ENCODE measurements at places on chromosomes 3 and 15.

DNA sequence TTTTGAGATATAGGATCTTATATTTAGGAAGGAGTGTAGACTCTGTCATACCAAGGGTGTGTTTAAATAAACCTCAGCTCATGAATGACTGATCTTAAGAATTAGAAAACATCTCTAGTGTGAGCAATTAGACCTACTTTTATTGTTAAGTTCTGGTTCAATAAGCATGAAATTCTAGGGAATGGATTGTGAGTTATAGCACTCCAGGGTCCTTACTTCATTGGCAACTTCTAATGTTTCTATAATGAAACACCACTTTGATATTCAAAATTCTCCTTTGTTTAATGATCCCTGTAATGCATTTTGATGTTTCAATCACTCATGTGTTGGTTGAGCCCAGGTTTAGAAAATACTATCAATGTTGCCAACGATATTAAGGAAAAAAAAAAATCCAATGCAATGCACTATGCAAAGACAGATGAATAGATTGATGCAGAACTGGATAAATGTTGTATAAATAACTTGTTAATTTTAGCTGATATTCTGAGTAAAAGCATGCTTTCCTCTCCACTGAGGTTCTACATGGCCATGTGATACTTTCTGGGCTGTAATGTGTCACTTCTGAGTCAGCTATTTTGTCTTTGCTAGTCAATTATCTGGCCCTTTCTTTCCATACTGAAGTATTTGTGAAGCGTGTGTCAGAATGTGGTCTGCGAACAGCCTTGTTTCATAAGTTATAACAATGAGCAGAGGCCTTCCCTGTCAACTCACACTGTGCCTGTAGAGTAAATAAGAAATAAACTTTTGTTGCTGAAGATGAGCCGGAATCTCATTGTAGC, 1035.9 kb downstream of the PLOD2 start:
- DNase-seq = no peak

GRCh38 chr15:37819191-37819590, 115.2 kb upstream of the TMCO5A start:
- no peak for DNase-seq

GRCh38 chr15:85580879-85581278, 200.5 kb downstream of the AKAP13 start:
- no peak for DNase-seq

DNA sequence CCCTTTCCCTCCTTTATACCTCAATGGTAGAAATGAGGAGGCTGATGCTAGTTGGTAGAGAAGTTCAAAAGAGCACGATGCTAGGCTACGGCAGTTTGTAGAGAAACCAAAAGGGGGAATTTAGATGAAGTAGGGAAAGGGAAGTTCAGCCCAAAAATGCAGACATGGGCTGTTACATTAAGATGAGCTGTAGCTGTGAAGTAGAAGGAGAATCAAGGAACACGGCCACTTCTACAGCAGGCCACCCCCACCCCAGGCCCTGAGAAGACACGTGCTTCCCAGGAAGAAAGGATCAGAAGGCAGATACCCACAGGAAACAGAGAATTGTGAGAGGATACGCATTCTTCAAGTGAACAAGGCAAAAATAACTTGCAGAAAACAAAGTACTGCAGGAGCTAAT, 2.1 kb upstream of the PARP14 start:
- DNase-seq = no peak

DNA sequence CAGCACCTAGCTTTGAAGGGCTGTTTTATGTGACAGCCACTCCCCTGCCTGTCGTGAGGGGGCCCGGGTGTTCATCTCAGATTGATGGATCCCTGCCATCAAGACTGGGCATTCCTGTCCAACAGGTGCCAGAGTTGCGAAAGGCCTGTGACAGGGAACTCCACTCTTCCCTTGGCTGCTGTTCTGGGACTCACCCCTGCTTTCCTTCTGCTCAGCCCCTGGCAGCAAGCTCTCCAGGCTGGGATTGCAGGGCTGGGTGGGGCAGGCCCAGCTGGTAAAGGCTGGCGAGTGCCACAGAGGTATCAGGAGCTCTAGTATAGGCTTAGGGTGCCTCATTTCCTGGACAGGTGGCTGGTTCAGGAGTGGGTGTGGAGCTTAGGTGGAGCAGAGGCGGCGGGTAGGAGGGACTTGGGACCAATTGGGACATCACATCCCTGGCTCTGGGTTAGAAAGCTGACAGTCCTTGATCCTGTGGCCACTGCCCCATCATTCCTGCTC, at the start of gene PLA2G4B:
Gene PLA2G4B (plus strand): TSS at position 448 of the 498 bp plus-strand sequence. CDS start 67 bp downstream, outside the sequence.
- no peak for DNase-seq

DNA sequence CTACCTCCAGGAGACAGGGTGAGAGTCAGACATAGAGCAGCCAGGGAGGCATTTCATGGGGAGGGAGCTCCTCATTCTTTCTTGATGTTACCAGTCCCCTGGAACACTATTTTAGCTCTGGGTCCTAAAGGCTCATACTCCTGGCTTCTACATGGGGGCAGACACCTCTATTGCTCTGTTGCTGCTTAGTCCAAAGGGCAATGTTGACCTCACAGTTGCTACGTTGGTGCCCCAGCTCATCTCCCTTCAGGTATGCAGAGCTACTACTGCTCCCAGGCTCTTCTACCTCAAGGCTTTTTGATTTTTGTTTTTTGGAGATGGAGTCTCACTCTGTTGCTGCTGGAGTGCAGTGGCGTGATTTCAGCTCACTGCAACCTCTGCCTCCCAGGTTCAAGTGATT, 245.6 kb upstream of the LRRFIP2 start:
- DNase-seq = no peak

GRCh38 chr15:32786906-32787305, 69.1 kb downstream of the GREM1 start:
- no peak for DNase-seq

DNA sequence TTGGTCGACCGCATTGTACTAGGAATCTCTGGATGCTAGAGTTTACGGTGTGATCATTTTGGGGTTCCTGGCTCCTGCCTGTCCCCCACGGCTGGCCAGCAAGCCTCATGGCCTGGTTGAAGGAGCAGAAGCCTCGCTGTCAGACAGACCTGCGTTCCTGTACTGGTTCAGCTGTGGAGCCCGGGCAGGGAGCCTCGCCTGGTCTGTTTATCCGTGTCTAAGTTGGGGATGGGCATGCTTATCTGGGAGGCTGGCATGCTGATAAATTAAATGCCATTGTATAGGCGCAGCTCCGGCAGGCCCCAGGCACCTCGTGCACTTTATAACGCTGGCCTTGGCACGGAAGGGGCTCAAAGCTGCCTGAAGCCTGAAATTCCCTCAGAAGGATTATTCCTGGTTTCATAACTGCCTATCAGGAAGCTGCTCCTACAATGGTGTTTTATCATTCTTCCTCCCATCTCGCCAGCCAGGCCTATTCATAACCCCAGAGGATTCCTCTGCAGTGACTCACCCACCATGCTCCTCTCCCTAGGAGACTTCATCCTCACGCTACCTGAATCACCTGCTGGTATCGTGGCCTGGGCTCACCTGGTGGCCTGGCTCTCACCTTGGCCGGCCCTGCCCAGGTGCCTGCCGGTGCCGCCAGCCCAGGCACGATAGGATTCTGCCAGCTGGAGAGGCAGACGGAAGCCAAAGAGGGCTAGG, 110.9 kb downstream of the ASB7 start:
- DNase-seq = no peak

DNA sequence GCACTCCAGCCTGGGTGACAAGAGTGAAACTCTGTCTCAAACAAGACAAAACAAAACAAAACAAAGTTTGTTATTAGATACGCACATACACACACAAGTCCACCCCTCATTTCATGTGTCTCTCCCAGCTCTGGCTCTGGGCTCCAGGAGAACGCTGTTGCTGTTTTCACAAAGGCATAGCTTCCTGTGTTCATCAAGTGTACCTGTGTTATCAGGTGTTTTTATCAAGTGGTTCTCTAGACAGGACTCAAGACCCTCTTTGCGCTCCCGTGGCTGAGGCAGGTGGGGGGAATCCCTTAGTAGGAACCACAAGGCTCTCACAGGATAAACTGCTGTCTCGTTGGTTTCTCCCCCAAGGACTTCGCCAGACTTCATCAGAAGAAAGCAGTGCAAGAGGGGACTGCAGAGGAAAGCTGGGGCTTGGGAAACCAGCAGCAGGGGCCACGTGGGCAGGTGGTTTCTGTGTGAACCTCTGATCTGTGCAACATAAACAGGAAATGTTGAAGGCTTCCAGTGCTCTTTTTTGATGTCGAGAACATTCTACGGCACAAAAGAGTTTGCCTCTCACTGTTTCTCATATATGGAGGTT, 6.9 kb upstream of the PPP1R2 start:
- DNase-seq = no peak

- no peak for DNase-seq
These were observed 367.6 kb upstream of the PLSCR5 start for GRCh38 chr3:146972726-146973125.

- no peak for DNase-seq
These were observed 15.0 kb downstream of the TCF12 start for GRCh38 chr15:56933410-56933809.

DNA sequence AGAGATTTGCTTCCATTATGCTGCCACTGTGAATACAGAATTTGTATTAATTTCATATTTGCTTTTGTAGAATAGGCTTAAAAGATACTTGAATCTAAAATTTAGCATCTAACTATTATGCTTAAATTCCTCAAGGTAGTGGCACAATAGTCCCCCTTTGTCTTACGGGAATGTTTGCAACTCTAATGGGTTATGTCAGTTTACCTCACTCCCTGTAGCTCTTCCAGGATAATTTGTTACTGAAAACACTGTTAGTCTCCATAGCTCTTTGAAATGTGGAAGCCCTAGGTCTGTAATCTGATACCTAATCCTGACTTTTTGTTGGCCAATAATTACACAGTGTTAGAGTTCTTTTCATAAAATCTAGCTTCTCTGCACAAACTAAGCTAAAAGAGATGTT, 433.4 kb downstream of the PYDC2 start:
- DNase-seq = no peak

DNA sequence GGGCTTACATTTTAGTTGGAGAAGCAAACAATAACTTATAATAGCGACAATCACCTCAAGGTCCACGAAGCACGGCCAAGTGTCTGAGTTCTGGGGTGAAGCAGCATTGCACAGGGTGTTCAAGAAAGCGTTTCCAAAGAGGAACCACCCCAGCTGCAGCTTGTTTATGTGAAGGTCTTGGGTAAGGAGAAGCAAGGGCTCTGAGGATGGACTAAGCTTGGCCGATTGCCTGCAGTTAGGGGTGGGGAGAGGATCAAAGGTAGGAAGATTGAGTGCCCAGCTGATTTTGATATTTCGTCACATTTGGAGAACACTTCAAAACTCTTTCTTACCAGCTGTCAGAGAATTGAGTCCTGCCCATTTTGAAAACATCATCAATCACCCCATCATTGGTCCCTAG, 321.6 kb upstream of the DNAJC19 start:
- DNase-seq = peak; percentile 84

DNA sequence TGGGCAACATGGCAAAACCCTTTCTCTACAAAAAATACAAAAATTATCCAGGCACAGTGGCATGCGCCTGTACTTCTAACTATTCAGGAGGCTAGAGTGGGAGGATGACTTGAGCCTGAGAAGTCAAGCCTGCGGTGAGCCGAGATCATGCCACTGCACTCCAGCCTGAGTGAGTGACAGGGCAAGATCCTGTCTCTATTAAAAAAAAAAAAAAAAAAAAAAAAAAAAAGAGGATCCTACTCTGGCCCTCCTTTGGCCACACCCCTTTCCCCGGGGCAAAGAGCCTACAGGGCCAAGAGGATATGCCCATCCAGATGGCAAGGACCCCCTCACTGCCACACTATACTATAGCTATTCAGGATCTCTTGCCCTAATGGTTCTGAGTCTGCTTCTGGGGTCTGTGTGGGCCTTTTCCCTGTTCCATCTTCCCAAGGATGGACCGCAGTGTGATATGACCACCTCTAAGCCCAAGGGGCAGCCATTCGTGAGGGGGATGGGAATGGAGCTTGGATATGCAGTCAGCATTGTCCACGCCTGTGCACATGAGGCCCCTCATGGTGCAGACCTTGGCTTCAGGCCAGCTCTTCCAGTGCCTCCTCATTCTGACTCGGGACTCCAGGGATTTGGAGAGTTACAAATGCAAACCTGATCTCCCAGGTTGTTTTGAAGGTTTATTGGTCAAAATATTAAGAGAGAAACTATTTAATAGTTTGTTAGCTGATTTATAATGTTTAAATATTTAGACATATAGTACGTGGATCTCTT, 7.3 kb downstream of the TYRO3 start:
- DNase-seq = no peak

DNA sequence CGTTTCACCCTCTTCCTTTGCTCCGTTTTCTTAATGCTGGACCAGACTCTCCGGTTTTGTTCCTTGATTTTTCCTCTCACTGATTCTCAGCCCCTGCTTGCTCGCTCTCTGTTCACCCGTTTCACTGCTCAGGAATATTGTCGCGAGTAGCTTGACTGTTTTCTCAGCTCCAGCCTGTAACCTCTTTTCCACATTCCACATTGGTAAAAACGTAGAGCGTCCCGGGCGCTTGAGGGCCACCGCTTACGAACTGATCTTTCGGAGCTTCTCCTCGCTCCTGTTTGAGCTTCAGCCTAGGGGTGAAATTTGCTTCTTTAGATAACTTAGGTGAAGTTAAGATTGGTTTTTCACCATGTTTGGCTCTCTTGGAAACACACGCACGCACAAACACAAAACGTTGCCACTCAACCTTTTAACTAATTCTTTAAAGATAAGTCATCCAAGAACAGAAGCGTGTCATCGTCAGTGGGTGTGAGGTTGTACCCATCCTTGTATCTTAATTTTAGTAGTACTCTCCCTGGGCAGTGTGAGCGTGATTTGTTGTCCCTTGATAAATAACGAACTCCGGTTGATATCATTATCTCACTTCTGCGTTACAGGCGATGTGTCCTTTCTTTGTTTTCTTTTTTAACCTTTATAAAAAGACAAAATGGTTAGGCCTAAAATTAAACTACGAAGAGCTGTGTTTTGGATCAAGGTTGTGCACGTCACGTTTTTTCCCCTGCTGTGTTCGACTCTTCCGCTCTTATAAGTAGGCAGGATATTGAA, 1.0 kb downstream of the PAK2 start:
- no peak for DNase-seq

DNA sequence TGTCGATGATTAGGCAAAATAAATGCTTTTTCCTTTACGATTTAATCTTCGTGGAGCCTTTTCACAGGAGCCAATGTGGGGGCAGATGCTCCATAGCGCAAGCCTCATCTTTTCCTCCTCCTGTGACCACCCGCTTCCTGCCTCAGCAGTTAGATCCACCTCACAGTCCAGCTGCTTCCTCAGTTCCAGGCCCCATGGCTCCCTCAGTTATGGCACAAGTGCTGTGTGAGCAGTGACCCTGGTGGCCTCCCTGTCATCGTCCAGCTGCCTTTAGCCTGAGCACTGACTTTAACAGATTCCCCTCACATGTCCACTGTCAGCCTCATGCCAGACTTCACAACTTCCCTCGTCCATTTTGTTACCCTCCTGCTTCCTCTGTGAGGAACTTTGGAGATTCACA, 424.6 kb upstream of the GBE1 start:
- DNase-seq = no peak
